ENCODE measurements at places on chromosomes 4 and X.
A peak's percentile ranks its signal among the peaks of the same experiment; 100 is the strongest.

DNA sequence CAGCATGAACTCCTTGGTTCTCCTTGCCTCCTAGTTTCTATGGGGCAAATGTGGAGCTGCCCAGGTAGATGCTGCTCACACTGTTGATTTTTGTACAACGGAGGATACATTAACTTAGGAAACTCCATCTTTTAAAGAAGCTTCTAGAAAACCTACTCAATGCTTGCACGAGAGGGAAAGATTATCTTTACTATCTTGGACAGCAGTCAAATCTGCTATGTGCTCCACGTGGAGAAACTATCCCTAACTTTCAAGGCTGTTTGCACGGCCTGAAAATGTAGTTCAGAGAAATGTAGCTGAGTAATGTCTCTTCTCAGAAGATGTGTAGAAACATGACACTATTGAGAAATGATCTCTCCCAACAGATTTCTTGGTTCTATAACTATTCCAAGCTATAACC lies 1530.9 kb upstream of the PABPC4L start:
- no peak for DNase-seq

GRCh38 chr4:139643042-139643895 lies 22.4 kb upstream of the MGST2 start:
- no peak for DNase-seq

- no peak for DNase-seq
Measured at GRCh38 chrX:100083211-100083610, 326.9 kb downstream of the PCDH19 start.

DNA sequence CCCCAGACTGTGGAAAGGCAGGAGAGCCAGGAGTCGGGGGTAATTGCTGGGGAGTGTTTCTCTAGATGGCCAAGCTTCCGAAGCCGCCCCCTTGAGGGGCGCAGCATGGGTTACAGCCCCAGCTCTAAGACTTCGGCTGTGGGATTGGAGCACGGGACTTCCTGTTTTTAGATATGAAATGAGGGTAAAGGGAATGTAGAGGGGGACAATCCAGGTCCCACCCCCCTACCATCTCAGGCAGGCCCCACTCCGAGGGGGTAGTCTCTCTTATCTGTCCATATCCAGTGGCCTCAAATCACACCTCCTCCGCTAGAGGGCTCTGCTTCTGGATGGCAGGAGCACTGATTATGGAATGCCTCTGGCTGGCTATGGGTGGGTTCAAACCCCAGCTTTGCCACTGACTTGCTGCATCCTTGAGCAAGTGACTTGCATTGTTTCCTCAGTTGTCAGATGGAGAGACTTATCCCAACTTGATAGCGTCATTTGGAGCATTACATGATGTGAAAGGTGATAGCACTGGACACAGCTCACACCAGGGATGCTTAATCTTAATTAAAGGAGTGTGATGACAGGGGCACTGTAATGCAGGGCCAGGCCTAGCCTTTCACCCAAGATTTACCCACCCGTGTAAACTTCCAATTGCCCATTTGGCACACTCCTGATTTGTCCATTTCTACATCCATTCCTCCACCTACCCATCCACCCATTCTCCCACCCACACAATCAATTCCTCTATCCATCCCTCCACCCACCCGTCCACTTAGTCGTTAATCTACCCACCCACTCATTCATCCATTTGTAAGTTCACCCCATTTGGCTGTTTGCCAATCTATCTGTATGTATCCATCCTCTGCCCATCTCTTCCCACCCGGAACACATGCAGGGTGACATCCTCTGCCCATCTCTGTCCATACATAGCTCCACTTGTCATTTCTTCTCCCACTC lies 848 bp upstream of the KCND1 start:
- peak; percentile 29 for DNase-seq

DNA sequence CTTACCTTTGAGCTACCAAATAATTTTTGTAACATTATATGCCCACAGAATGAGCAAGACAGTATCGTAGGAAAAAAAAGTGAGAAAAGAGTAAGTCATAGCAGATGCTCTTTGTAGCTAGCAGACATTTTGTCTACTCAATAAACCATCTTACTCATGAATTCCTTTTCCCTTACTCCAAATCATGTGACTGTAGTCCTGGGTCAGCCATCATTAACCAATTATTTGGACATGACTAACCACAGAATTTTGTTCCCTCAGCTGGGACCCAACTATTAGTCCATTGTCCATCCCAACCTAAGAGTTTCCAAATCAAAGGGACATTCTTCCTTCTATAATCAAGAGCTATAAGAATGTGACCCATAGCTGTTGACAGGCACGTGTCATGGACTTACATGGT lies 11.4 kb downstream of the UBE2D3 start:
- no peak for DNase-seq

DNA sequence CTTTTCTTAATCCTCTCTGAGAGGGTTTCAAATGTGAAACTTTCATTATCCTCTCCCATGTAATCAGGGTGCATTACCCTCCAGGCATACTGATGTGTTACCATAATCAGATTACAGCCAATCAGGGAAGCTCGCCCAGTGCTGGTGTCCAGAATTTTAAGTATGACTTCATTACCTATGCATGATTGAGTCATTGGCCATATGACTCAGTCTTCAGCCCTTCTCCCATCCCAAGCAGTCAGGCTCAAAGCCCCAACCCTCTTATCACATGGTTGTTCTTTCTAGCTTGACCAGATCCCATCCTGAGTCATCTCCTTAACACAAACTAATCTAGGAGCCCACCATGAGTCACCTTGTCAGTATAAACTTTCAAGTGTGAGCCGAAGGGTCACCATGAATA lies 1668.1 kb upstream of the AGA start:
- DNase-seq, result no peak

DNA sequence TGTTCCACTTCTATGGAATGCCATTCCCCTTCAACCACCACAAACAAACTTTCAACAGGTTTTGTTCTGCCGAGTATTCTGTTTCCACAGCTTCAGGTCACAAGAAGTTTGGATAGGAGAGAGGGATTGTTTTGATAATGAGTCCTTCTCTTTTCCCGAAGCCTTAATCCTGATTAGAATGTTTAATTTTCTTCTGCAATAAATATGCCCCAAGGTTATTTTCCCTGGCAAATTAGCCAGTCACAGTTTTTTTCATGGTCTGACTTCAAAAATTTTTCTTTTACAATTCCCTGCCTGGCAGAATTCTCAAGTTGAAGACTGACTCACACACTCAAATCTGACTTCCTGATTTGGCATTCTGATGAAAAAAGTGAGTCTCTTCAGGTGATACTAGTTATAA lies 33.1 kb upstream of the EDNRA start:
- no peak for DNase-seq

- DNase-seq, result no peak
Measured at GRCh38 chr4:119116925-119117900, 18.4 kb upstream of the MYOZ2 start.

DNA sequence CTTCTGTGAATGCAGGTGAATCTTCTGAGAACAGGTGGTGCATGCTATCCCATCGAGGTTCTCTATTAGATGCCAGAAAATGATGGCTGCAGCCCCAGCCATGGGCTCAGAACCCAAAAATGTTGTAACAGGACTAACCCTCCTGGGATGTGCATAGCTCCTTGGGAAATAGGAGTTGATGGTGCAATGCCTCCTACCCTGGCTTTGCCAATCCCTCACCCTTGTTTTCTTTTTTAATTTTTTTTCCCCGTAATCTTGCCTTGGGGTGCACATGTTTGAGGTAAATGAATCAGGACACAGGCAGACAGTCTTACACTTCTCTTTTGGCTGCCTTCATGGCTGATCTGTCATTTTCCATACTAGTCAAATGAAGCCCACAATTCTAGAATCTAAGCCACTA lies 96.6 kb downstream of the KIT start:
- DNase-seq, result no peak

- no peak for DNase-seq
Measured at GRCh38 chr4:93748373-93749291, 79.9 kb upstream of the ATOH1 start.

- no peak for DNase-seq
Measured at GRCh38 chrX:19627533-19627932, 112.2 kb upstream of the MAP3K15 start.

DNA sequence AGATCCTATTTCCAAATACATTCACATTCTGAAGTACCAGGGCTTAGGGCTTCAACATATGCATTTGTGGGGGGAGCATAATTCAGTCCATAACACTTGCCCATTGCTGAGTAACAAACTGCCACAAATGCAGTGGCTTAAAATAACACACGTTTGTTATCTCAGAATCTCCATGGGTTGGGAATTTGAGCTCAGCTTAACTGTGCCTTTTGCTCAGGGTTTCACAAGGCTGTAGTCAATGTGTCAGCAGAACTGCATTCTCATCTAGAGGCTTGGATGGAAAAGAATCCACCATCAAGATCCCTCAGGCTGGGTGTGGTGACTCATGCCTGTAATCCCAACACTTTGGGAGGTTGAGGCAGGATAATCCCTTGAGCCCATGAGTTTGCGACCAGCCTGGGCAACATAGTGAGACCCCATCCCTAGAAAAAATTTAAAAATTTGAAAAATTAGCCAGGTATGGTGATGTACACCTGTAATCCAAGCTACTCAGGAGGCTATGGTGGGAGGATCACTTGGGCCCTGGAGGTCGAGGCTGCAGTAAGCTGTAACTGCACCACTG lies 25.8 kb upstream of the TBL1X start:
- DNase-seq, result no peak

GRCh38 chr4:987624-988513 lies 1.0 kb downstream of the IDUA start:
- DNase-seq, result no peak

DNA sequence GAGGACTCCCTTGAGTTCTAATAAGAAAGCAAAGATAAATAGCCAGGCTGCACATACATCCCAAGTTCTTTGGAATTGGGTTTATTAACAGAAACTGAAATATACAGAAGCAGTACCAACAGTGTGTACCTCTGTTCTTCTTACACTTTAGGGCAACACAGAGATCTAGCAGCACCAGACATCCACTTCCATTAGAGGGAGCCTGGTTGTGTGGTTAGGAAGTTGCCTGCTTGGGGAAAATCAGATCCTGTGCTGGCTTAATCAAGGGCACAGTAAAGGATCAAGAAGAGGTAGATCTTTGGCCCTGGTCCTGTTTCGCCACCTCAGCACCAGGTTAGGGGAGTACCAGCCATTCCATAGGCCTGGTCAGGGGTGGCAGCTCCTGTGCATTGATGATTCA lies 231.1 kb upstream of the ARHGAP24 start:
- no peak for DNase-seq

DNA sequence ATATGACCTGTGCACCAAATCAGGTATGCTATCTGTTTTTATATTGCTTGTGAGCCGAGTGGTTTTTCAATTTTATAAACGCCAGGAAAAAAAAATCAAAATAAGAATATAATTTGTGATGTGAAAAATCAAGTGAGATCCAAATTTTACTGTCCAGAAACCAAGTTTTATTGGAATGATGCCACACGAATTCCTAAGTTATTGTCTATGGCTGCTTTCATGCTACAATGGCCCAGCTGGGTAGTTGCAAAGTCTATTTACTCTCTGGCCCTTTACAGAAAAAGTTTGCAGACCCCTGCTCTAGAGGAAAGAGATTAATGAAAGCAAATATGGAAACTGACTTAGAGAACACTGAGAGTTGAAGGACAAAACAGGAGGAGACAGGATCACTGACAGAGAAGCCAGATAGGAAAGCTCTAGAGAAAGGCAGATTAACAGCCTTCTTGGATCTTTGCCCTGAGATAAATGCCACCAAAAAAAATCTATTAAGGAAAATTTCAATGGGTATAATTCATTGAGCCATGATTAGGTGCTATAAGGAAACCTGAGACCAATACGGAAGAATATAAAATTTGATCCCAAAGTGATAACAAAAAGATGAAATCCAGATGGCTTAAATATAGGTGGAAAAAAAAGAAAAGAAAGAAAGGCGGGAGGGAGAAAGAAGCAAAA lies 29.8 kb downstream of the PRSS12 start:
- DNase-seq, result no peak

DNA sequence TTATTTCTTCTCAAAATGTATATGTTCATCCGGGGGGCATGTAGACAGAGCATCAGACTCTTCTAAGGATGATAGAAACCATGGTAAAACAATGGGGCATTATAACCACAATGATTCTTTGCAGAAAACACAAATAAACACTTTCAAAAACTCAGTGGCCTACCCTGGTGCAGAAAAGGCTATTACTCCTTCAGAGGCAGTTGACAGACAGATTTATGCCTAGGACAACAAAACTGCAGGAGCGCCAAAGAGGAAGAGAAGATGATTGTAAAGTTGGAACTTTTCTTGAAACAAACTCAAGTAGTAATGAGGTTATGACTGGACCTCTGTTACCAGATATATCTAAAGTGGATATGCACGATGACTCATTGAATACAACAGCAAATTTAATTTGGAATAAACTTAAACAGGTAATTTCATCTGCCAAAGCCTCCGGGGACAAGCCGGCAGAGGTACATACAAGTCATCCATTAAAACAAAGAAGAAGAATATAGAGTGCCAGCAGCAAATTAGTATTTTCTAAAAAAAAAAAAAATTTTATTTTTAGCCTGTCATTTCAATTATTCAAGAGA lies 1068.4 kb upstream of the INTU start:
- DNase-seq, result no peak

All from T47D (cell line).